ENCODE measurements at places on chromosomes 1 and 21.

- DNase-seq, result no peak
Observed at GRCh38 chr1:16413191-16413590, 24.0 kb downstream of the SPATA21 start.

GRCh38 chr1:204792354-204792692, 78.3 kb upstream of the NFASC start:
- DNase-seq, result no peak

- DNase-seq, result no peak
Observed at GRCh38 chr1:111332190-111332589, 41.5 kb downstream of the CHIA start.

GRCh38 chr1:85504417-85504816, 39.5 kb upstream of the DDAH1 start:
- DNase-seq, result no peak

GRCh38 chr1:220873868-220874655, 5.2 kb upstream of the HLX start:
- peak; percentile 67 for DNase-seq

- no peak for DNase-seq
Observed at GRCh38 chr1:226676381-226676780, 62.7 kb downstream of the ITPKB start.

DNA sequence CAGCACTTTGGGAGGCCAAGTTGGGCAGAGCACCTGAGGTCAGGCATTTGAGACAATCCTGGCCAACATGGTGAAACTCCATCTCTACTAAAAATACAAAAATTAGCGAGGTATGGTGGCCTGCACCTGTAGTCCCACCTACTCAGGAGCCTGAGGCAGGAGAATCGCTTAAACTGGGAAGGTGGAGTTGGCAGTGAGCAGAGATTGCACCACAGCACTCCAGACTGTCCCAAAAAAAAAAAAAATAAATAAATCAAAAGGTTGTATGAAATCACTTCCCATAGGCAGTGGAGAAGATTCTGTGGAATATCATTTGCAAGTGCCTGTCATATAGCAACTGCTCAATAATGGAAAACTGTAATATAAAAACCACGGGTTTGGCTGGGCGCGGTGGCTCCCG, 65.1 kb upstream of the SERBP1 start:
- DNase-seq, result no peak

- DNase-seq, result no peak
Observed at GRCh38 chr1:69673321-69673720, 105.6 kb downstream of the LRRC7 start.

GRCh38 chr1:183881387-183882131, 76.6 kb downstream of the RGL1 start:
- no peak for DNase-seq

DNA sequence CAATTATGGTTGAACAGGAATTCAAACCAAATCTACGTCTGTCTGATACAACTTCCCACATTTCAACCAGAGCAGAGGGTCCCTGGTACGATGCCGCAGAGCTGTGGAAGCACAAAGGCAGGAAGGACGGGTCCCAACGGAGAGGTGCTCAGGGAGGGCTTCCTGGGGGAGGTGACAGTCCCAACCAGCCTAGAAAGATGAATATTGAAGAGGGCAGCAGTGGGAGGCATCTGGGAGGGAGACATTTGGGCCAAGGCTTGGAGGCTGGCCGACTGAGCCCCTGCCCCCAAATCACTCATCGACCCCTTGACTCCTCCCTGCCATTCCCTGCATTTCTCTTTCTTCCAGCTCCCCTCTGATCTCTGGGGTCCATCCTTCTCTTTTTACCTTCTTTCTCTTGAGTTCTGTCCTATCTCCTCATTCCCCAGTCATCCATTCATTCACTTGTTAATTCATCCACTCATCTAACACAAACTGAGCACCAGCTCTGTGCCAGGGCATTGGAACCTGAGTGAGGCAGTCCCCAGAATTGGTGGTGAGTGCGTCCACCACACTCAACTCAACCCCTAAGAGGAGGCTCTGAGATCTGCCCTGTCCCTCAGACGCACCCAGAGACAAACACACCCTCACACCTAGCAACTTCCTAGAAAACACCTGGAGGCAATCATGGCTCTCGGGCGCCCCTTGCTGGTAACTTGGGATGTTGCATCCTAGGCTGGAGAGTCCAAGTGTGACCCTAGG, 13.2 kb upstream of the CELA3B start:
- peak; percentile 86 for DNase-seq

DNA sequence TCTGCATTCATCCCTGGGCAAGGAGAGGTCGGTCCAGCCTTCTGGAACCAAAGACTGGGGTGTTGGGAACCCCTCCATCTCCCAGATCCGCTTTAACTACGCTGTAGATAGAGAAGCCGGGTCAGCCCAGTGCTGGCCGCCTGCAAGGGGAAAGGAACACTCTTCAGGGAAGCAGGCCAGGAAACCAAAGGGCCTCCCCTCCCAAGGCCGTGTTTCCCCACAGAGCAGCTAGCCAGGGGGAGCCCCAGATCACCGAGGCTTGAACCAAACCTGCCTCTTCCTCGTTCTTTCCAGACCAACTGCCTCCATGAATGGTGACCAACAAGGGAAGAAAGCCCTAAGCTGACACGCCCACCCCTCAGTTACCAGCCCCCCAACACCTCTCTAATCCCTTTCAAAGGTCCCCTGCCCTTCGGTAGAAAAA, 1.2 kb upstream of the CHD5 start:
- DNase-seq, result no peak

- no peak for DNase-seq
Observed at GRCh38 chr1:64396817-64397216, 73.1 kb upstream of the CACHD1 start.

- no peak for DNase-seq
Observed at GRCh38 chr1:52436817-52437216, 32.4 kb downstream of the PRPF38A start.

DNA sequence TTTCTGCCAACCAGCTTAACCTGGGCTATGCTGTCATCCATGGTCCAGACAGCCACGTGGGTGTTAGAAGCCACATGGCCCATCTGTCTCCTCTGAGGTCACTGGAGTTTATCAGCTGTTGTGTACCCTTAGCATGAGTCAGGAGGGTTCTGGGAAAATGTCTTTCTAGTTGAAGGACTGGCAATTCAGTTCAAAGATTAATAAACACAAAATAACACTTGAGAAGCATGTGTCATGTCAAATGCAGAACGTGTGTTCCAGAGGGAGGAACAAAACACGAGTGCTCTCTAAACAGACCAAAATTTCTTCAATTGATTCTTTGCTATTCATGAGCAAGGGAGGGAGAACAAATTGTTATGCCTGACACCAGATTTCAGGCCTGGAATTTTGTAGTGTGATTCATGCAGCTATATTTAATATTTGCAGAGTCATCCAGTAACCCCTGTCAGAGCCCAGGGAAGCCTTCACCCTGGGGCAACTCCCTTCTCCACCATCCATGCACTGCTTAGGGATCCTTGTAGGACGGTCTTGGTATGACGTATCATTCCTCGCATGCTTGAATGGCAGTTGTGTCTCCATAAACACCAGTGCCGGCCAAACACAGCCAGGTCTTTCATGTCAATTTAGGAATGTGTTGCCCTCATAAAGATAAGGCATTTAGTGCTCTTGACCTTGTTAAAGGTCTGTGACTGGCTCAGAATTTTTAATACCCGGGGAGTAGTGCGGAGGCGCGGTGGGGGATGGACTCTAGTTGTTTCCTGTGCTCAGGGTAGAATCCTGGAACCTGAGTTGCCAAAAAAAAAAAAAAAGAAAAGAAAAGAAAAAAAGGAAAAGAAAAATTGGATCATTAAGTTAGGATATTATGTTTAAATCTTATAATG, 27.7 kb upstream of the DYRK1A start:
- DNase-seq, result no peak

DNA sequence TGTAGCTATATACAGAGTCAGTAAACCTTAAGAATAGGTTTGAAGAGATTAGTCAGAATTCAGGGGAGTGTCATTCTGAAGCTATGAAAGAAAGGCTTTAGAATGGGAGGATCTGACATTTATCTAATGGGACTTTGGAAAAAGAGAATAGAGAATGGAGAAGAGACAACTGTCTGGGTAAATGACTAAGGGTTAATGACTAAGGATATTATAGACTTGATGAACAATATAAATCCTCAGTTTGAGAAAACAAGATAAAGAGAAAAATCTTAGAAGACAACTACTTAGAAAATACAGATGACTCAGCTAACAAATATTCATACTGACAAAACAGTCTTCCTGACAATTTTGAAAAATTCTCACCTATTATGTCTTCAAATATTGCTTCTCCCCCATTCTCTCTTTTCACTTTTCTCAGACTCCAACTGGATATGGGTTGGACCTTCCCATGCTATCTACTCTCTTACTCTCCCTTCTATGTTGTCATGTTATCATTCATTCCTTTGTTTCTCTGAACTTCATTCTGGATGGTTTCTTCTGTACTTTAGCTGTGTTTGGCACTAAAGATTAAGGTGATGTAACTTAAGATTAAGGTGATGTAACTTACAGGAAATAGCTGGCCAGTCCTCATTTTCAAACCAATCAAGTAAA, 20.4 kb downstream of the SLC16A1 start:
- DNase-seq, result no peak

All from glutamatergic neuron (in vitro differentiated cells).